Chondrocyte (in vitro differentiated cells): ENCODE measurements at places on chromosomes 1 and 21.

DNA sequence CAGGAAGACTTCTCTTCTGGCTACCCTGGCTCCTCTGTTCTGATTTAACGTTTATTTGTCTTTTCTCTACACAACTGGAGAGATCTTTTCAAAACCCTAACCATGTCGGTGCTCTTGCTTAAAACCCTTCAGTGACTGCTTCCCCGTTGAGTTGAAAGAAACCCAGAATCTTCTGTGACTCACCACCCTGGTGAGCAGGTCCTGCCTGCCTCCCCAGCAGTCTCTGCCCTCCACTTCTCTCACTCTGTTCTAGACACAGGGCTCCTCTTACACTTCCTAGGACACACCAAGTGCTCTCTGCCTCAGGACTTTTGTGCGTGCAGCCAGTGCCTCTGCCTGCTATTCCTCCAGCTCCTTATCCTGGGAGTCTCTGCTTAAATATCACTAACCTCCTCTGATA is 131.4 kb downstream of the IER5 start:
- H3K4me1 ChIP-seq: no peaks in the 10 kb centered on the region
- H3K27me3 ChIP-seq: peaks cover 16% of the 10 kb centered on the region
- H3K27ac ChIP-seq: no peak overlapping the region
- H3K36me3 ChIP-seq: no peaks in the 10 kb centered on the region
- DNase-seq: no peak
- H3K4me3 ChIP-seq: no peak overlapping the region

- no peak for DNase-seq
- H3K4me1 ChIP-seq: no peaks in the 10 kb centered on the region
- no peak overlapping the region for H3K4me3 ChIP-seq
Observed at GRCh38 chr1:151773702-151774101, 10.4 kb upstream of the MRPL9 start.

DNA sequence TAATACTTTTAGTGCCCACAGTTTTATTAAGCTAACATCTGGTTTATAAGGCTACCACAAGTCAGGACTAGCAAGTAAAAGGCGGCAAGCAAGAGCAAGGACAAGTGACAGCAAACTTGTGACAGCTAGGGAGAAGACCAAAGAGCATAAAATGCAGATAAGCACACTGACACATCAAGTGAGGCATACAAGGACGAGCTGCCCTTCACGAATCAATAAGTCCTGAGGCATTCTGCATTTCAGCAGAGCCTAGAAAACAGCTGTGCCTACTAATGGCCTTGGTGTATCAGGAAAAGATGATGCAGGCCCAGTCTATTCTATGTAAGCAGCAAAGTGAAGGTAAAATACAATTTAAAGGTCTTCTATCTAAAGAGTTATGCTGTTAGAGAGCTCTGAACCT is 74.8 kb downstream of the KRTAP19-8 start:
- H3K27me3 ChIP-seq: no peaks in the 10 kb centered on the region
- no peaks in the 10 kb centered on the region for H3K36me3 ChIP-seq
- H3K4me1 ChIP-seq: no peaks in the 10 kb centered on the region
- H3K27ac ChIP-seq: no peak overlapping the region

- DNase-seq: no peak
- H3K4me3 ChIP-seq: no peak overlapping the region
- H3K4me1 ChIP-seq: peaks cover 12% of the 10 kb centered on the region
- no peaks in the 10 kb centered on the region for H3K36me3 ChIP-seq
Observed at GRCh38 chr1:228120857-228121489, 11.9 kb upstream of the MRPL55 start.

DNA sequence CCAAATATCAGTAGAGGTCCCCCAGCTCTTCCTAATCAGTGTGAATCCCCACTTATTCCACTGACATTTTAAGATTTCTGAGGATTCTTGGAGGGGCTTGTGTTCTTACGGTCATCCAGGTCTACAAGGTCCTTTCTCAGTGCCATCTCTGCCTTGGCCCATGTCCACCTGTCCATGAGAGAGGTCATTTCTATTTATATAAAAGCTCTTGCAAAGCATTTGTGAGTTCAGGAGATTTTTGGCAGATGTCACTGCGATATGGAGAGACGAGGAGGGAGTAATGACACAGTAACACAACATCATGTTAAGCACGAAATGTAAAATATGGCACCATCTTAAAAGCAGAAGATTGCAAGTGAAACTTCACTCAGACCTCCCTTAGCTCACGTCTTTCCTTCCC is 144.6 kb upstream of the NFIA start:
- peaks cover 15% of the 10 kb centered on the region for H3K4me1 ChIP-seq
- DNase-seq: no peak
- H3K4me3 ChIP-seq: no peak overlapping the region
- no peak overlapping the region for H3K27ac ChIP-seq

- H3K4me3 ChIP-seq: no peak overlapping the region
- no peaks in the 10 kb centered on the region for H3K27me3 ChIP-seq
- peaks cover 9% of the 10 kb centered on the region for H3K4me1 ChIP-seq
- DNase-seq: no peak
Observed at GRCh38 chr21:25324666-25325065, 282.6 kb downstream of the MRPL39 start.

DNA sequence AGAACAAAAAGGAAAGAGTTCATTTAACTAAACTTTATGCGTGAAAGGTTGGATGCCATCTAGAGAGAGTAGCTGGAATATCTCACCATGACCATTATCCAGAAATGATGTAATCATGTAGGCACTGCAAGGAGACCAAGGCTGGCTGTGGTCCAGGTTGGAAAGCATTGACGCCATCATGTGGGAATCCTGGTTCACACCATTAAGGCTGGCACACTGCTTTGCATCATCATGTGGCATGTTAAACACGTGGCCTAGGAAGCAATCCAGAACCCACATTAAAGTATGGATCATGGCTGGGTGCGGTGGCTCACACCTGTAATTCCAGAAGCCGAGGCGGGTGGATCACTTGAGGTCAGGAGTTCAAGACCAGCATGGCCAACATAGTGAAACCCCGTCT is 4.3 kb downstream of the ADAMTS1 start:
- DNase-seq: no peak
- H3K27me3 ChIP-seq: no peaks in the 10 kb centered on the region
- peaks cover 45% of the 10 kb centered on the region for H3K36me3 ChIP-seq
- H3K4me1 ChIP-seq: peaks cover 52% of the 10 kb centered on the region

GRCh38 chr1:233884461-233885151 is 19.9 kb upstream of the SLC35F3 start:
- no peaks in the 10 kb centered on the region for H3K27me3 ChIP-seq
- H3K4me3 ChIP-seq: no peak overlapping the region
- H3K36me3 ChIP-seq: no peaks in the 10 kb centered on the region
- no peak overlapping the region for H3K27ac ChIP-seq

DNA sequence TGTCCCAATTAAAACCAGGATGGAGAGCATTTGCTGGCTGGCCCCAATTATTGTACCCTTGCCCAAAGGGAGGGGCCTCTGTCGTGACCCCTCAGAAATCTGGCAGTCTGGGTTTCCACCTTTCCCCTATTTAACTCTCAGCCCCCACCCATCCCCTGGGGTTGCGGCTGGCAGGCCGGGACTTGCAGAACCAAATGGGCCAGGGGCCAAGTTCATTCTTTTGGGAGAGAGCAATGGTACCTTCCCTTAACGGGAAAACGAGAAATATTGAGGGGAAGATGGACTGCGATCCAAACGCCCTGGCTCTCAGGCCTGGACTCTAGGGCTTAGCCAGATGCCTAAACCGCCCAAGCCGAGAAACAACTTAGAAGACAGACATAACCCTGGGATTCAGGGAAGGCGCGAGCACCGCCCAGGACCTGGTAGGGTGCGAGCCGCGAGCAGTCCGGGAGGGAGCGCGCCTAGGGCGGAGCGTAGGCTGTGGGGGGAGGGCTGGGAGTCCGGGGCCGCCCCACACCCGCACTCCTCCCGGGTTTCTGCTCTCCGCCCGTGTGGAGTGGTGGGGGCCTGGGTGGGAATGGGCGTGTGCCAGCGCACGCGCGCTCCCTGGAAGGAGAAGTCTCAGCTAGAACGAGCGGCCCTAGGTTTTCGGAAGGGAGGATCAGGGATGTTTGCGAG is at the start of gene SLC27A3:
SLC27A3 (plus strand) TSS at position 628 of the 678 bp plus-strand sequence. CDS start 91 bp downstream, outside the sequence.
- H3K36me3 ChIP-seq: peaks cover 2% of the 10 kb centered on the region
- no peaks in the 10 kb centered on the region for H3K27me3 ChIP-seq
- DNase-seq: peak; percentile 83
- peaks cover 23% of the 10 kb centered on the region for H3K4me1 ChIP-seq

GRCh38 chr1:81420760-81421159 is 380.0 kb upstream of the ADGRL2 start:
- no peaks in the 10 kb centered on the region for H3K27me3 ChIP-seq
- no peak for DNase-seq
- H3K4me1 ChIP-seq: peaks cover 7% of the 10 kb centered on the region
- H3K4me3 ChIP-seq: no peak overlapping the region
- H3K27ac ChIP-seq: no peak overlapping the region

- H3K36me3 ChIP-seq: peaks cover 2% of the 10 kb centered on the region
- H3K4me1 ChIP-seq: no peaks in the 10 kb centered on the region
- H3K27me3 ChIP-seq: peaks cover 14% of the 10 kb centered on the region
- DNase-seq: peak; percentile 70
Observed at GRCh38 chr21:41377715-41378114, 15.9 kb downstream of the MX2 start.

DNA sequence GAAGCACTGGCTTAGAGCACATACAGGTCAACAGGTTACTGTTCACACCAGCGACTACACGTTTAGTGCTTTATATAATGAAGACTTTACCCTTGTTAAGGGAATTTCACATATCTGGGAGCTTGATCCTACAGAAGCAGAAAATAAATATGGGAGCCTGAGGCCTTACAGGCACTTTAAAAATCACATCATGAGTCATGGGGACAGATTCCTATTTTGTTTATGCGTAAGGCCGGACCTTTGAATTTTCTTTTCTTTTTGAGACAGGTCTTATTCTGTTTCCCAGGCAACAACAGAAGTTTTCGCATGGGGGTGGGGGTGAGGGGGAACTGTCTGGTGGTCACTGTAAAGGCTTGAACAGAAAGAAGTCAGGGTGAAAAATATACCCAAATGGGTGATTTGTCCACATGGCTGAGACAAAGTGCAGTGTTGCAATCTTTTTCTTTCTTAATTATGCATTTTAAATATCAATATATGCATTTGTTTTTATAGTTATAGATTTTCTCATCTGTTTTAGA is 276.7 kb downstream of the KCNH1 start:
- H3K36me3 ChIP-seq: no peaks in the 10 kb centered on the region
- no peak overlapping the region for H3K4me3 ChIP-seq
- DNase-seq: no peak
- no peaks in the 10 kb centered on the region for H3K27me3 ChIP-seq
- H3K4me1 ChIP-seq: peaks cover 3% of the 10 kb centered on the region
